Left lung (tissue), 14 donors: ENCODE measurements at places on chromosomes 16 and 17. TPM values are rescaled to one million over a fixed set of nuclear protein-coding genes. Genes with fewer than 3 reads are reported as not detected.

The CHMP6 gene
- 29.9 TPM for polyA plus RNA-seq

The SRCIN1 gene
- polyA plus RNA-seq, result 10.4 TPM

The GPR139 gene
- polyA plus RNA-seq, result not detected

The LCAT gene
- polyA plus RNA-seq, result 23.9 TPM

The EFTUD2 gene
- polyA plus RNA-seq, result 85.3 TPM

The DNASE1L2 gene
- 1.0 TPM for polyA plus RNA-seq

The CACNG3 gene
- polyA plus RNA-seq, result not detected

The SLC52A1 gene
- polyA plus RNA-seq, result 0.18 TPM

The TNFAIP1 gene
- polyA plus RNA-seq, result 41.3 TPM

The SEC14L5 gene
- polyA plus RNA-seq, result 0.17 TPM

The HID1 gene
- polyA plus RNA-seq, result 75.8 TPM

The HOXB7 gene
- 6.1 TPM for polyA plus RNA-seq
